Colonic mucosa (tissue), 4 donors: ENCODE measurements at places on chromosomes 6 and 20.

- no peak for DNase-seq
These were observed 9.9 kb upstream of the FAM50B start for GRCh38 chr6:3838992-3839867.

GRCh38 chr6:7445101-7445500 is 55.5 kb downstream of the RIOK1 start:
- DNase-seq = no peak

DNA sequence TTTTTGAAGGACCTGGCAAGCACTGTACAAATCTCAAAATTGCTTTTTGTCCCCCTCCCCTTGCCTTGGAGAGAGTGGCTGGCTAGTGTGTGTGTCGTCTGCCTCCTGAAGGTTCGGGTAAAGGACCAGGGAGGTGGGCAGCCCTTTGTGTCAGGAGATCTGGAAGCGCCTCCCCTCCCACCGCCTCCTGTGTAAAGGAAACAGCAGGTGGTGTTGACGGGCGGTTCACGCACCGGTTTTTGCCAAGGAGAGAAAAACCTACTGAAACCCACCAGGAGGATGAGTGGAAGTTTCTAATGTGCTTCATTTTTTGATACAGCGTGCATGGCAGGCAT is 1.2 kb downstream of the ENTPD6 start:
- peak; percentile 60 for DNase-seq

DNA sequence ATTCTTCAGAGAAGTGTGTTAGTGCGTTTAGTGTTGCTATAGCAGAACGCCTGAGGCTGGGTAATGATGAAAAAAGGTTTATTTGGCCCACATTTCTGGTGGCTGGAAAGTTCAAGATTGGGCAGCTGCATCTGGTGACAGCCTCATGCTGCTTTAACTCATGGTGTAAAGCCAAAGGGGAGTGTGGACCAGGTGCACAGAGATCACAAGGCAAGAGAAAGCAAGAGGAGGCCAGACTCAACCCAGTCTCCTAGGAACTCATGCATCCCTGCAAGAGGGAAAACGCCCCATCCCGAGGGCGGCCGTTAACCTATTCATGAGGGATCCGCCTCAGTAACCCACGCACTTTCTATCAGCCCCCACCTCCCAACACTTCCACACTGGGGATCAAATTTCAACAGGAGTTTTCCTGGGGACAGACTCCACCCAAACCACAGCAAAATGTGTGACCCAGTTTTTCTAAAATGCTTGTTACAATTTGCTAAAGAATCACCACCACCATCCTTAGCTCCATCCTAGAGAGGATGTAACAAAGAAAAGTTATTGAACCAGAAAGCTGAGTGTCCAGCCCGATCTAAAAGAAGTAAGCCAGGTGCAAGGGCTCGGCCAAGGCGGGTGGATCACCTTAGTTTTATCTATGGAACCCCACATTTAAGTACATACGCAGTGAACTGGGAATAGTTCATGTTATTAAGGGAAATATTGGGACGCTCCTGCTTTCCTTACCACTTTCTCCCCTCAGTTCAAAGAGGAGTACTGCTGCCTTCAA is 164.8 kb downstream of the QKI start:
- no peak for DNase-seq

DNA sequence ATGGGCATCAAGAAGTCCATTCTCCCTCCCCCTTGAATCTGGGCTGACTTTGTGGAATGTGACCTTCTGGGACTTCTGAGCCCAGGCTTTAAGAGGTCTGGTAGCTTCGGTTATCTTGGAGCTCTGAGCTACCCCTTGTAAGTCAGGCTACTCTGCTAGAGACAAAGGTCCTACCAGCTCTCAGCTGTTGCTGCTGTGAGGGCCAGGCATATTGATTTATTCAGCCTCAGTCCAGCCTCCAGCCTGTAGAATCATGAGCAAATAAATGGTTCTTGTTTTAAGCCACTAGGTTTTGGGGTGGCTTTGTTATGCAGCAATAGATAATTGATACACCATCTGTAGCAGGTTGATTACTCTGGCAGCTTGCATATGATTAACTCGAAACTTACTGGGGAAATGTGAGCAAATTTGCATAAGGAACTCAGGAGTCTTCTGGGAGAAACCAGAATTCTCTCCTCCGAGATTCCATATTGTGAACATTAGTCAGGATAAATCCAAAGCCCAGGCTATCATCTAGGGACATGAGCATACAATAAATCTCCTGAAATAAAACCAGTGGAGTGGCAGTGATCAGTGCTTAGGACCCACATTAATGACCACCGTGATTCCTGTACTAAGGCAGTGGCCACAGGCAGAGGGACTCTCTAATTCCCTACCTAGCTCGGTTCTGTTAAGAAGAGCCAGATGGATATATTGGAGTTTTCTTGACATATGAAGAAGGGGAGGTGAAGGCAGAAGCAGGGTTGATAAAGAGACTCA is 336.1 kb downstream of the CDC5L start:
- DNase-seq = no peak

DNA sequence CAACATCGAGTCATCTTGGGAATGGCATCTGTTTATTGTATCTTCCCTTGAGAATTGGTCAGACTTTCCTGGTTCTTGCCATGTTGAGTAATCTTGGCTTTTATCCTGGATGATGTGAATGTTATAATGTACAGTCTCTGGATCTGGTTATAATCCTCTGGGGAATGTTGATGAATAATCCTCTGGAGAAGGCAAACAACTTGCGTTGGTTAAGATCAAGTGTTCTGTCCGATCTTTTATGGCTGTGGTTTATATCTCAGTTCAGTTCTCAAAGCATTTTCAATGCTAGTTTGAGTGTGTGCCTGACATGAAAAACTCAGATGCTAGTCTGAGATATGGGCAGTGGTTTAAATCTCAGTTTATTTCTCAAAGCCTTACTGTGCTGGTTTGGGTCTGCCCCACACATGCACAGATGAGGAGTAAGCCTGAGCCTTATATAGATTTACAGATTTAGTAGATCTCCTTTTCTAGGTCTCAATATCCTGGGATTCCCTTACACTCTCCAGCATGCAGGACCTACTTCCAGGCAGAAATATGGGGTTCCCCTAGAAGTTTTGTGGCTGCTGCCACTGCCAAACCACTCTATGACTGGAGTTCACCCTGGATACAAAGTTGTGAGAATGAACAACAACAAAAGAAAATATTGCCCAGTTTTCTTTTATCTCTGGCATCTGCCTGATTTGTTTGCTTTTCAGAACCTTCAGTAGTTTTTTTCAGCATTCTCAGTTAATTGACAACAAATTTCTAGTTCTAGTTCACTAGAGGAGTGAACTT is 191.8 kb upstream of the MAN1A1 start:
- DNase-seq = no peak

- no peak for DNase-seq
These were observed 245.4 kb upstream of the ASCC3 start for GRCh38 chr6:101126501-101126900.

- DNase-seq = no peak
These were observed 29.2 kb downstream of the AFDN start for GRCh38 chr6:167855825-167856425.

DNA sequence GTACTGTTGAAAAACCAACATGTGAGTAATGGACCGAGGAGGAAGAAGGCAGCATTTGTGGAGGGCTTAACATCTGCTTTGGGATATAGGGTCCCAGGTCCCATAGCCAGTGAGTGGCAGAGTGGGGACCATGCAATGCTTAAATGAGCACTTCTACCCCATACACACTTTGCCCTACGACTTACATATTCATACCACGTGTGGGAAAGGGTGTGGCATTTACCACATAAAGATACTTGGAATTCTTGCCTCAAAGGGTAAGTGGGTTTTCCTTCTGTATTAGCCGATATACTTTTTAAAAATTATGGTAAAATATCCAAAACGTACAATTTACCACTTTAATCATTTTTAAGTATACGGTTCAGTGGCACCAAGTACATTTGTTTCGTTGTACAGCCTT is 199.3 kb downstream of the BACH2 start:
- DNase-seq = no peak

- DNase-seq = no peak
These were observed 22.9 kb downstream of the ARHGAP18 start for GRCh38 chr6:129686941-129687627.

DNA sequence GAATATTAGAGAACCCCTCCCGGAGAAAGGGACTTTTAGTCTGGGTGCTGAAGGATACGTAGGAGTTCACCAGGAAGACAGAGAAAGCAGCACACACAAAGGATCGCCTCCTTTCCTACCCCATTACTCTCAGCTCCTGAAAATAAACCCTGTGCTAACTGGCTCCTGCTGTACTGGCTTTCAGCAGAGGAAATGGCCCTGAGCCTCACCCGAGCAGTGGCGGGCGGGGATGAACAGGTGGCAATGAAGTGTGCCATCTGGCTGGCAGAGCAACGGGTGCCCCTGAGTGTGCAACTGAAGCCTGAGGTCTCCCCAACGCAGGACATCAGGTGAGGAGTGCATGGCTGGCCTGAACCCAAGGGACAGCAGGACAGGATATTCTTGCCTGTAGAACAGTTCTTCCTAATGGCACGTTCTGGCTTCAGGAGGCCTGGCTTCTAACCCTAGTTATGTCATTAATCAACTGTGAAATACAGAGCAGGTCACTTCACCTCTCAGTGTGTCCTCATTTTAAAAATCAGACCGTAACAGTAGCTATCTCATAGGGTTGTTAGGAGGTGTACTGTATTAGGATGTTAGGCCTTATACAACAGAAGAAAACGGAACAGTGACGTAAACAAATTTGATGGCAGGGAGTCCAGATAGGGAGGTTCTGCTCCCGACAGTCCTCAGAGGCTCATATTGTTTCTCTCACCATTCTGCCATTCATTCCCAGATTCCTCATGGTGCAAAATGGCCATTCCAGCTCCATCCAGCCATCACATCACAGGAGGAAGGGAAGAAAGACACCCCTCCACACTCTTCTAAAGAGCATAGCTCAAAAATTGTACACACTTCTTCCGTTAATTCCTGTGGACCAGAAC is 1.8 kb downstream of the RBCK1 start:
- peak; percentile 57 for DNase-seq

- DNase-seq = no peak
These were observed 118.8 kb downstream of the CDKAL1 start for GRCh38 chr6:20653085-20653479.

GRCh38 chr20:5342021-5342420 is 25.3 kb upstream of the PROKR2 start:
- DNase-seq = no peak

GRCh38 chr6:144341831-144342527 is 56.8 kb downstream of the UTRN start:
- peak; percentile 46 for DNase-seq

- DNase-seq = no peak
These were observed 17.8 kb downstream of the TULP4 start for GRCh38 chr6:158330016-158330415.

DNA sequence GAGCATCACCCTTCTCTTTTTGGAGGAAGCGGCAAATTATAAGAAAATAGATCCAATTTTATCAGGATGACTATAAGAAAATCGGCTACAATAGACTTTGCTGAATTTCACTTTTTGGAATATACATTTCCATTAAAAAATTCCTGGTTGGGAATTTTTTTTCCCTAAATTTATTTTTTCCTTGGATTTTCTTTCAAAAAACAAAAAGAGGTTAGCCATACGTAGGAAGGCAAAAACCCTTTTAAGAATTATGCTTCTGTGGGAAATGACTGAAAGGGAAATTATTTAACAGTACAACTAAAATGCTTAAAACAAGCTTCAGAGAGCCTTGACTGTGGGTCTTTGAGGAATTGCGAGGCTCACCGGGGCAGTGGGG is 86.9 kb downstream of the SLC22A23 start:
- DNase-seq = no peak

DNA sequence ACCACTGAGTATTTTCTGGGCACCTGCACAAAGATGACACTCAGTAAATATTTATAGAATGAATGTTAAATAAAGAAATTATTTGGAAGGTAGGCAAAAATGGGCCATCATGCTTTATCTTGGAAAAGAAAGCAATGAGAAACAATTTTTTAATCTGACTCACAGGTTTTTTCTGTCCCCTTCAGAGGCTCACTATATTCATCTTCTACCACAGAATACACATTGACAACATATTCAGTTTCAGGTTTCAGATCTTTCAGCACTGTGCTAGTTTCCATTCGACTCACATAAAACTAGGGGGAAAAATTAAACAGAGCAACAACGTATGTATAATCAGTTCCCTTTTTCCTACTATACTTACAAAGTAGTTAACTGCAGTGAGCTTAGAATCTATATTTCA is 58.3 kb downstream of the COL12A1 start:
- DNase-seq = no peak
